Activated T-helper 17 cell treated with anti-CD3 and anti-CD28 coated beads, Interleukin-2, amount 50 U/mL, for 72 hours (primary cell): ENCODE measurements at places on chromosomes 11 and 22.
A peak's percentile ranks its signal among the peaks of the same experiment; 100 is the strongest.

DNA sequence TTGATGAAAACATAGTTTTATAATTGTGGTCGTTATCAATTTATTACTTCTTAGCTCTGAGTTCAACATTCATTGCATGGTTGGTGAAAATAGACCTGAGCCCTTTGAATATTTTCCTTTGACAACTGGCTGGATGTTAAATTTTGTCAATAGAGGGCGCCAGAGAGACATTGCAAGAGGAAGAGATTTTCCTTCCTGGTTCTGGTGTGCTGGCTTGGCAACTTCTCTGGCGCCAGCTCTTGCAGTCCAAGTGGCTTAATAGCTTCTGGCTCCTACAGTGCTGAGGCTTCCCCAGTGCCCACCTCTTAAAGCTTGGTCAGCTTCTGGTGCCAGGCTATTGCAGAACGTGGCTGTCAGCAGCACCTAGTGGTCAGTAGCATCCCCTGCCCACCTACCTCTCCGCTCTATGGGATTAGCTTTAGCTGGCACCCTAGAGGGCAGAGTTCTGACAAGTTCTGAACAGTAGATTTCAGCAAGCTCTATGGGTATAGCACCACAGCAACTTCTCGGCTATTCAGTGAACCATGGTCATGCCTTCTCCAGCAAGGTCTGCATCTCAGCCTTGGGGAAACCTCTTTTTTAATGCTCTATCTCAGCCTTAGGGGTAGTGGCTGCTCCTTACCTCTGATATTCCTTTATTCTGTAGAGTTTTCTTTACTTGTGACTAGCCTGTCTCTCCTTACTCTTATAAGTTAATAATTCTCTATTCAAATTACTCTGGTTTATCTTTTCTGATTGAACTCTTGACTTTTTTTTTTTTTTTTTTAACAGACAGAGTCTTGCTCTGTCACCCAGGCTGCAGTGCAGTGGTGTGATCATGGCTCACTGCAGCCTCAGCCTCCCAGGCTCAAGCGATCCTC is 59.4 kb downstream of the ACER3 start:
- H3K4me3 ChIP-seq = peak overlapping the region; percentile 52
- peak; percentile 76 for ATAC-seq
- H3K27me3 ChIP-seq = no peaks in the 10 kb centered on the region
- H3K4me1 ChIP-seq = no peaks in the 10 kb centered on the region
- H3K36me3 ChIP-seq = no peaks in the 10 kb centered on the region

DNA sequence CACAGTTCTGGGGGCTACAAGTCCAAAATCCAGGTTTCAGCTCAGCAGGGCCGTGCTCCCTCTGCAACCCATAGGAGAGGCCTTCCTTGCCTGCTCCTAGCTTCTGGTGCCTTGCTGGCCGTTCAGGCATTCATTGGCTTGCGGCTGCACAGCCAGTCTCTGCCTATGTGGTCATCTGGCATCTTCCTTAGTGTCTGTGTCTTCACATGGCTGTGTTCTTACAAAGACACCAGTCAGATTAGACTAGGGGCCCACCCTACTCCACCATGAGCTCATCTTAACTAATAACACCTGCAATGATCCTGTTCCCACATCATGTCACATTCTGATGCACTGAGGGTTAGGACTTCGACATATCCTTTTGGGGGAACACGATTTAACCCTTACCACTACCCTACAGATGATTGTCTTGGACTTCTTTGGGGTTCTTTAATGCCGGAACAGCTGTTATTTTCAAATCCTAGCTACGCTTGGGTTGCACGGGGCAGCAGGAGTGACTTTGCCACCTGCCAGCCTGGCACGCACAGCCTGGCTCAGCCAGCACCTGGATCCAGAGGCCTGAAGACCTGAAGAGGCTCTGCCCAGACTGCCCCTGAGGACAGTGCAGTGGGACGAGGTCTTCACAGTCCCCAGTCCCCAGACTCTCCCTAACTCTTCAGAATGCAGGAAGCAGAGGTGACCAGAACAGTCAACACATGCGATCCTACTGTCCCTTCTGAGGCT is 7.7 kb upstream of the NEAT1 start:
- ATAC-seq = no peak
- no peaks in the 10 kb centered on the region for H3K27me3 ChIP-seq
- peak overlapping the region; percentile 100 for H3K27ac ChIP-seq
- H3K4me3 ChIP-seq = peak overlapping the region; percentile 99
- H3K36me3 ChIP-seq = peaks cover 58% of the 10 kb centered on the region

DNA sequence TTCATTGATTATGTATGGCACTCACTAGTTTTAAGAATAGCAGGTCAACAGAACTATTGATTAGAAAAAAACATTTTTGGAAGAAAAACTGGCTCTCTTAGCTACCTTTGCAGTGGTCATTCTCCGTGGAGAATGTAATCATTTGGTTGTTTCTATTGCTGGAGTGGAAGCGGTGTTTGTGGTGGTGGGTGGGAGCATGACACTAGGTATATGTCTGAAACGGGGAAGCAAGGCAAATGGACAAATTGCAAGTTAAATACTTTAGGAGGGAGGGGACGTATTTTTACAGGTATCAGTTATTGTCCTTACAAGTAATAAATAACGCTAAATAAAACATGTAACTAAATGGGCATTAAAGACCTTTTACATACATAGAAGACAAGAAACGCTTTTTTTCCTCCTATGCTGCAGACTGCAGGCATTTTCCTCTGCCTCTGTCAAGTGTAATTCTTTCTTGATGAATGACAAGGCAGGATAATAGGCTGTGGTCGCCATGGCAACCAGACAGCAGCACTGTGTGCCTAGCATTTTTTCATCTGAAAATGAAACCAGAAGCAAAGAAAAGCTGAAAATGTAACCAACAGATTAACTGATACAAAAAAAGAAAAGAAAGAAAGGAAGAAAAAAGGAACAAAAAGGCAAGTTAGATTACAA is 46.2 kb downstream of the BLID start:
- H3K4me1 ChIP-seq = no peaks in the 10 kb centered on the region
- peaks cover 23% of the 10 kb centered on the region for H3K27me3 ChIP-seq
- ATAC-seq = no peak
- no peak overlapping the region for H3K27ac ChIP-seq
- no peak overlapping the region for H3K4me3 ChIP-seq

- no peaks in the 10 kb centered on the region for H3K36me3 ChIP-seq
- no peak overlapping the region for H3K4me3 ChIP-seq
- H3K27ac ChIP-seq = no peak overlapping the region
- no peaks in the 10 kb centered on the region for H3K4me1 ChIP-seq
These were observed 143.5 kb upstream of the B3GAT1 start for GRCh38 chr11:134555510-134555909.

DNA sequence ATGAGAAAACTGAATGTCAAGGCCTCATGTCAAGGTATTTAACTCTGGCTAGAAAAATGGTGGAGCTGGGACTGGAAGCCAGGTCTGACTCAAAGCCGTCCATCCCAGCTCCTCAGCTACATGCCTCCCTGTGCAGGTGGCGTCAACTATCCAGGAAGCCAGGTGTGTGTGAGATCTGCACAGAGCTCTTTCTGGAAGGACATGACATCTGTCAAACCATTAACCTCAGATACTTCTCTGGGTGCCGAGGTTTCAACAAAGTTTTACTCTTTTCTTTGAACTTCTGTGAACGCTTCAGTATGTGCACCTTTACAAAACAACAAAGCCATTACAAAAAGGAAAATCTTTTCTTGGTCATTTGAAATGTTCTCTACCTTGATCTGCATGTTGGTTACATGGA is 7.0 kb upstream of the CASTOR1 start:
- ATAC-seq = no peak
- peaks cover 1% of the 10 kb centered on the region for H3K4me1 ChIP-seq
- no peak overlapping the region for H3K4me3 ChIP-seq
- peak overlapping the region; percentile 73 for H3K27ac ChIP-seq

DNA sequence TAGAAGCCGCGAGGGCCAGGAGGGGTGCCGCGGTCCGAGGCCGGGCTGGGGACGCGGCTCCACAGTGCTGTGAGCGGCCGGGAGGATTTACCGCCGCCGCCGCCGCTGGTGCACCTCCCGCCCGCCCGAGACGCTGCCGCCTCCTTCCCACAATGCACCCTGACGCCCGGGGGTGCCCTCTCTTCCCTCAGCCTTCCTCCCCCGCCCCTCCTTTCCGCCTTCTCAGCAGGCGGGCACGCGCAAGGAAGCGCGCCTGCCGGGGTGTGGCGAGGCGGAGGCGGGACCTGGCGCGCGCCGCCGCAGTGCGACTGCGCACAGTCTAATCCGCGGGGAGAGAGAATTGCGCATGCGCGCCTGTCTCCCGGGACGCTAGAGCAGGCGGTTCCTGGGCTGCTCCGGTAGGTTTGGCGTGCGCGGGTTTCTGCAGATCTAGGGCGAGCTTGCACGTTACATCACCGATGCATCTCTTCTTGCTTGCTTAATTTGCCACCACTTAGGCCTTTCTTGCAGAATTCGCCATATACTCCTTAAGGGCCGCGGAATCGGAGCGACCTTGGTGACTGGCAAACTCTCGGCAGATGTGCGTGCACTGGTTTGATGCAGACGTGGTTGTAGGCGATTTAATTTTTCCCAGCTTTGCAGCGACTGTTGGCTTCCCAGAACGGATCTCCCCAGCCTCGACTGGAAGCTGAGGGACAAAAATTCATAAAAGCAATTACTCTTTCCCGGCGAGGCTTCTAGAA is at the start of the genes GVQW3 and THAP12:
TSS of gene GVQW3 (plus strand) at position 347 of the 743 bp plus-strand sequence. CDS start 506 bp downstream, outside the sequence.
TSS of gene THAP12 (minus strand) at position 156 of the 743 bp plus-strand sequence. CDS start 296 bp downstream, outside the sequence.
- H3K36me3 ChIP-seq = peaks cover 5% of the 10 kb centered on the region
- peak; percentile 72 for ATAC-seq
- H3K4me3 ChIP-seq = peak within 1 kb of the TSS; percentile 91
- peak within 1 kb of the TSS; percentile 85 for H3K27ac ChIP-seq
- H3K27me3 ChIP-seq = no peaks in the 10 kb centered on the region

DNA sequence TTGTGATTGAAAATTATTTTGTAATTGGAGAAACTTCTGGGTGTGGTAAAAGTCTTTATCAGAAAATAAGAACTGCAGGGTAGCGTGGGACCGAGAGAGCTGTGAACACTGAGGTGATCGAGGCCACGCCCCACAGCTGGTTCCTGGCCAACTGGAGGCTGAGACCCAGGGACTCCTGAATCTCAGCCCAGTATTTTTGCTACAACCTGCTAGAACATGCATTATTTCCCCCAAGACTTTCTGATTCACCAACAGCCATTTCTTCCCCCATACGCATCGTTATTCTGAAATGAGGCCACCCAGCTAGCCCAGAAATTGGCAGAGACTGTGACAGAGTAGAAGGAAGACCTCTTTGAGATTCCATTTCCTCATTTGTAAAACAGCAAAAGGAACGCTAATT is 3.4 kb upstream of the FGF19 start:
- H3K27me3 ChIP-seq = peaks cover 30% of the 10 kb centered on the region
- no peak overlapping the region for H3K27ac ChIP-seq
- no peak for ATAC-seq
- H3K4me1 ChIP-seq = peaks cover 6% of the 10 kb centered on the region
- H3K4me3 ChIP-seq = no peak overlapping the region

- H3K27ac ChIP-seq = peak overlapping the region; percentile 99
- H3K4me3 ChIP-seq = peak overlapping the region; percentile 98
- H3K36me3 ChIP-seq = peaks cover 69% of the 10 kb centered on the region
- no peaks in the 10 kb centered on the region for H3K27me3 ChIP-seq
- peaks cover 77% of the 10 kb centered on the region for H3K4me1 ChIP-seq
These were observed 4.9 kb downstream of the APOL3 start for GRCh38 chr22:36155702-36156101.

DNA sequence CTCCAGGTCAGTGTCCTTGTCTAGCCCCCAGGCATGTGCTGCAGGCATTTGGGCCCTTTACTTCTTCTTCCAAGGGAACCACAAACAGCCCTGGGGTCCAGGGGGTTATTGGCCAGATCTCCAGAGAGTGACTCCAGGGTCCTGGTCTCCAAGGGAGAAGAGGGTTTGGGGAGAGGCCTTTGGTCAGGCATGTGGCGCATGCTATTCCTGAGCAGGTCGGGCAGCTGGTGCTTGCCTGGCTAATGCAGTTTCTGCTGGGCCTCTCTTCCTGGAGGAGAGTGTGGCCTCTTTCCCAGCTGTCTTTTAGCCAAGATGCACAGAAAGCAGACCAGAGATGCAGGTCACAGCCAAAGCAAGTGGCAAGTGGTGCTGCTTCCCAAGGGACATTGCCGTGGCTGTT is 3.8 kb upstream of the RFPL2 start:
- no peak overlapping the region for H3K4me3 ChIP-seq
- no peak overlapping the region for H3K27ac ChIP-seq
- peaks cover 11% of the 10 kb centered on the region for H3K4me1 ChIP-seq
- no peak for ATAC-seq

DNA sequence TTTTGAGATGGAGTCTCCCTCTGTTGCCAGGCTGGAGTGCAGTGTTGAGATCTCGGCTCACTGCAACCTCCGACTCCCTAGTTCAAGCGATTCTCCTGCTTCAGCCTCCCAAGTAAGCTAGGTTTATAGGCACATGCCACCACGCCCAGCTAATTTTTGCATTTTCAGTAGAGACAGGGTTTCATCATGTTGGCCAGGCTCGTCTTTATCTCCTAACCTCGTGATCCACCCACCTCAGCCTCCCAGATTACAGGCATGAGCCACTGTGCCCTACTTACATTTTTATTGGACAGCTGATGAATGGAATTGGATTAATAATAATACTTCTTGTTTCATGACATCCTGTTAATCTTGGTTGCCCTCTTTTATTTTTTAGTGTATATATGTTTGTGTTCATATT is 3.0 kb upstream of the MRGPRD start:
- H3K36me3 ChIP-seq = peaks cover 6% of the 10 kb centered on the region
- no peaks in the 10 kb centered on the region for H3K4me1 ChIP-seq
- no peak for ATAC-seq
- peaks cover 11% of the 10 kb centered on the region for H3K27me3 ChIP-seq
- H3K4me3 ChIP-seq = no peak overlapping the region

- H3K4me3 ChIP-seq = no peak overlapping the region
- no peak for ATAC-seq
- no peaks in the 10 kb centered on the region for H3K36me3 ChIP-seq
- H3K27ac ChIP-seq = no peak overlapping the region
- H3K27me3 ChIP-seq = peaks cover 16% of the 10 kb centered on the region
These were observed 602.2 kb downstream of the BUD13 start for GRCh38 chr11:116170526-116171120.

GRCh38 chr11:93517611-93518010 is 25.6 kb downstream of the SMCO4 start:
- no peaks in the 10 kb centered on the region for H3K36me3 ChIP-seq
- H3K27ac ChIP-seq = peak overlapping the region; percentile 10
- H3K4me3 ChIP-seq = no peak overlapping the region
- no peak for ATAC-seq
- peaks cover 32% of the 10 kb centered on the region for H3K4me1 ChIP-seq

DNA sequence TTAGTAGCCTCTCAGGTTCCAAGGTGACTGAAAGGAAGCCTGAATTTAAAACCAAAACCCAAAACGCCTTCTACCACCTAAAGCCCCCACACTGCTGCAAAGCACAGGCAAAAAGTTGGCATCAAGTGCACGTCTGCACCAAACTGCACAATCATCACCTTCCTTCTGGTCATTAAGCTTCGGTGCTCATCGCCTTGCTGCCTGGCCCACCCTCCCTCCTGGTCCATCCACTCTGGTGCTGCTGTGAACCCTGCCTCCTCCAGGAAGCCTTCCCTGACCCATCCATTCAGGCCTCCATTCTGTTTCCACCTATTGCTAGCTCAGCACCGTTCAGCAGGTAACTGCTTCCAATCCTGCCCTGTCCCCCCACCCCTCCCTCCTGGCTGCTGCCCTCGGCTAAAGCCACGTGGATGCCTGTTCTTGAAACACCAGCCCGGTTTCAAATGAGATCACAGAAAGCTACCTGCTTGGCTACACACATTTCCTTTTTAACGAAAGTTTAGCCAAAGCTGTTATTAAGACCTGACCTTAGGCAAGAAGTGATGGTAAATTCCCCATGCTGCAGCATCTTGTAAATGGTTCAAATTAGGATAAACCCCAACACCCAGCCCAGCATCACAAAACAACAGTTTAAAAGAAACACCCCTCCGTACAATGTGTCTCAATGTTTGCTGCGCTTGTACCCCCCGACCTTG is 53.8 kb upstream of the CD5 start:
- peaks cover 83% of the 10 kb centered on the region for H3K36me3 ChIP-seq
- peaks cover 40% of the 10 kb centered on the region for H3K4me1 ChIP-seq
- peak overlapping the region; percentile 77 for H3K4me3 ChIP-seq
- peak; percentile 27 for ATAC-seq
